ENCODE measurements at places on chromosomes 7 and 10.
A peak's percentile ranks its signal among the peaks of the same experiment; 100 is the strongest.

GRCh38 chr10:119742947-119743648 is 17.2 kb downstream of the INPP5F start:
- no peak for DNase-seq

DNA sequence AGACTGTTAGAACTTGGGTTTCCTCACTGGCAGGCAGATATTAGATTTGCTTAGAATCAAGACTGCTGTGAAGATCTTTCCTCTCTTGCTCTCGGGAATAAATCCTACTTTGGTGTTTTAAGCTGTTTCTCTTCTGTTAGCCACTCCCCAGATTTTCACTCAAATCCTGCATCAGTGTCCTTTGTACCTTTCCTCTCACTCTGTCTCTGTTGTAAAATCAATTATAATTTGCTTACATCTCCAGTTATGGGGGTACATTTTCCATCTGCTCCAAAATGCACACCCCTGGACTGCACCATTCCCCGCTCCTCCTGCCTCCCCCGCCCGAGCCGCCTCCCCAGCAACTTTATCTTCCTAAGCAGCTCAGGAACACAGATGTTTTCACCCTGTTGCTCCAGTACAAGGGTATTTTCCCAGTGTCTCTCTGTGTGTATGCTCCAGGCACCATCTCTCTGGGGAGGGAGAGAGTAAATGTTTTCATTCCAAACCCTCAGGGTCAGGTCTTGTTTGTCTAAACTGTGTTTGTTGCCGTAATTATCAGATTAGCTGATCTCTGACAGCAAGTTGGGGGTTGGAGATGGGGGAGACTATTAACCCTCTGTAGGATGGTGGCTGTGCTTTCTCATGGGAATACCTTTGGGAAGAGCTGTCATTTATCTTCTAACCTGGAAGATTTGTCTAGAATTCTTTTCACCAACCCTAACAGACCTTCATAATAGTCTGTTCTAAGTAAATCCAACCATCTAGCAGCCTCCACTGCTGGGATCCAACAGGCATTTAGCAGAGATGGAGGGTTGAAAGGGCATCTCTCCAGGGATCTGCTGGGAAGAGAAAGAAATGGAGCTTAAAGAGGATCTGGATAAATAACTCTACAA is 20.4 kb upstream of the GOT1 start:
- no peak for DNase-seq

GRCh38 chr10:104028146-104028545 is 57.5 kb downstream of the COL17A1 start:
- no peak for DNase-seq

DNA sequence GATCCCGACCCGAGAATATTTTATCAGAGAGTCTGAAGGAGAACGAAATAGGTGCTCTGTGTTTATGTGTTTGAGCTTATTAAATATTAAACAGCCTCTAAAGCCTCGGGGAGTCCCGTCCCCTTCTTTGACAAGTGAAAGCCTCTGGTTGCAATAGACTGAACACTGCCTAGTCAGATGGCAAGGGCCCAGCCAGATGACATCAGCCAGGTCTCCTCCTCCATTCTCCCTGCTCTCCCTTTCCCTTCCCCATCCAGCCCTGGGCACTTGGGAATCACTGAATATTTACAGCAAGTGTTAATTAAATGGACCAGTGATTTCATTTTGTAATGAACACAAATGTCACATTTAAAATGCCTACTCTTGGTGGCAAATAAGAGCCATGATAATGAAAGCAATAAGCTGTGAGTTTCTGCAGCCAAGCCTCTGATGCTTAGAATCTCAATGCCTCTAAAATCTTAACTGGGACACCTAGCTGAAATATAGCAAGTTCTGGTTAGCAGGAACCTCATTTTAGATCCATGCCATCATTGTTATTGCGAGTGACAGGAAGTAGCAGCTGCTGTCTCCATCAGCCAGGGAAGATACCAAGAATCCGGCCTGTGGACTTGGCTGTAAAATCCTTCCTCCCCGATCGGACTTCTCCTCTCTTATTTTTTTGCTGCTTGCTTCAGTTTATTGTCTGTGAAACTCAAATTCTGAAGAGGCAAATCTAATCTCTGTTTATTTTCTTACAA is 202.1 kb downstream of the PRPF18 start:
- DNase-seq = peak; percentile 57

GRCh38 chr10:79413196-79413595 is 32.2 kb downstream of the ZCCHC24 start:
- no peak for DNase-seq

- DNase-seq = no peak
Measured at GRCh38 chr7:136039577-136040345, 62.6 kb upstream of the MTPN start.

Data from astrocyte of the spinal cord (primary cell).